Stimulated activated CD4-positive, alpha-beta T cell treated with anti-CD3 and anti-CD28 coated beads, Interleukin-1b, Interleukin-23, amount 100 ng/mL, for 24 hours (primary cell): ENCODE measurements at places on chromosomes 2 and 18.

GRCh38 chr2:24153478-24153877 lies 21.4 kb upstream of the FAM228A start:
- no peak for DNase-seq

DNA sequence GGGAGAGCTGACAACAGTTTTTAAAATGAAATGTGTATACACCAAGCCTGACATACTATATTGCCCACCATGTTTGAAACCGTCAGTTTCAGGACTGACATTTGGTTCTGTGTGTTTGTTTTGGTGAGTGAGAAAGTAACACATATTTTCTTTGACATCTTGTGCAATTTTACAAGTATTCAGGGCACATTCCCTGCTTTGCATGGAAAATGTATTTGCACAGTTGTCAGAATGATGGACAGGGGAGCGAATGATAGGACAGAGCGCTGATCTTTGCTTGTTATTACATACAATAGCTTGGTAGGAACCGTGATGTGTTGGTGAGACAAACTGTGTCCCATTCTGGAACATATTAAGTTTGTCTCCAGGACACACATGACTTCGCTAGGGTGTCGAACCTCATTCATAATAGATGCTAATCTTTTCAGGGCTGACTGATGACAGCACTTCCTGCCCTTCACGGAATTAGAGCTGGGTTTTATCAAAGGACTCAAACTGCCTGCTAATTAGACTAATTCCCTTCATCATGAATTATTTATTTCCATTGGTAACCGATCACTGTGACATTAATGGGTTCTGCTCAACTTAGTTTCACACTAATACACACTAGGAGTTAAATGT lies 158.5 kb downstream of the CDCA7 start:
- no peak for DNase-seq

GRCh38 chr18:2256577-2256976 lies 314.7 kb downstream of the METTL4 start:
- no peak for DNase-seq

DNA sequence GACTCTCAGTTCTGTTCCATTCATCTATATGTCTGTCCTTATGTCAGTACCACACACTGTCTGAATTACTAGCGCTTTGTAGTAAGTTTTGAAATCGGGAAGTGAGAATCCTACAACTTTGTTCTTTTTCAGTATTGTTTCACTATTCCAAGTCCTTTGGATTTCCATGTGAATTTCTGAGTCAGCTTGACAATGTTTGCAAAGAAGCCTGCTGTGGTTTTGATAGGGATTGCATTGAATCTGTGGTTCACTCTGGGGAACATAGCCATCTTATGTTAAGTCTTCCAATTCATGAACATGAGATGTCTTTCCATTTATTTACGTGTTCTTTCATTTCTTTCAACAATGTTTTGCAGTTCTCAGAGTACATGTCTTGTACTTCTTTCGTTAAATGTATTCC lies 15.0 kb downstream of the SLC3A1 start:
- DNase-seq: no peak

GRCh38 chr2:25375989-25376545 lies 34.3 kb upstream of the DNMT3A start:
- DNase-seq: no peak

GRCh38 chr2:226911932-226912331 lies 76.1 kb downstream of the RHBDD1 start:
- no peak for DNase-seq

GRCh38 chr2:19617257-19617848 lies 258.9 kb upstream of the OSR1 start:
- DNase-seq: no peak

GRCh38 chr2:176680916-176681516 lies 411.8 kb downstream of the MTX2 start:
- no peak for DNase-seq

GRCh38 chr2:84894758-84895520 lies 10.5 kb upstream of the TMSB10 start:
- DNase-seq: no peak

DNA sequence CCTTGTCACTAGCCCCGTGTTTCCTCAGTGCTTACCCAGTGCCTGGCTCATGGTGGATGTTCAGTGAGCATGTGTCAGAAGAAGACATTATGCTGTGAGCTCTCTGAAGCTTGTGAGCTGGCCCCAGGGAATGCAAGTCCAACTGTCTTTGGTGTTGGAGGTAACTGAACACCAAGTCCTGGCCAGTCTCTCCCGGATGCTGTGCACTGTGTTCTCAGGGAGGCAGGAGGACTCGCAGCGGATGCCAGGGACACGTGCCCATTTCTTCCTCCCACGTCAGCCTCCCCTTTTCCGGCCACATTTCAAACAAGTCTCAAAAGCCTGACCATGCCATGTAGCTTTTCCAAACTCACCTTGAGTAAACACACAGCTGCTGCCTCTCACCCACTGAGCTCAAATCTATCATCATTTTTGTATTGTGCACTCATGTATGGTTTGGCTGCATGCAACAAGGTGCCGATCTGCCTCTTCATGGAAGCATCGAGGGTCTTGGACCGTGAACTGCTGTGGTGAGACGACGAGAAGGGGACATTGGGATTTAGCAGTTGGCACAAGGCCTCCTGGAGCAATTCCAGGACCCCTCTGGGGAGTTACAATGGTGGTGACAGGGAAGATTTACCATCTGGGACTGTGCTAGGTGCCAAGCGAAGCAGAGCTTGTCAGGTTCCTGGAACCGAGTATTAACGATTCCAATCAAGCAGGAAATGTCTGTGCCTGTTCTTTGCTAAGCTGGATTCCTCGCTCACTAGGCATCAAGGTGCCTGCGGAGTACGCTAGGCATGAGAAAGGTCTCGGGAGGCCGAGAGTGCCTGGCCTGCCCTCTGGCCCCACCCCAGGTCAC lies 44.4 kb upstream of the MGAT4A start:
- DNase-seq: no peak

- DNase-seq: no peak
These were observed 301.3 kb upstream of the RBMS1 start for GRCh38 chr2:160794926-160795325.
